ENCODE measurements at places on chromosomes 4 and X. TPM values are rescaled to one million over a fixed set of nuclear protein-coding genes. Genes with fewer than 3 reads are reported as not detected.

Gene SMIM10L2A
- 0.52 TPM for total RNA-seq

Gene DMP1
- total RNA-seq: not detected

Gene SMARCAD1
- 45.3 TPM for total RNA-seq

Gene VCX3B
- not detected for total RNA-seq

Gene AIFM1
- total RNA-seq: 16.1 TPM

Gene RHOXF1
- not detected for total RNA-seq

Gene F8A3
- 2.9 TPM for total RNA-seq

Gene JADE3
- 4.3 TPM for total RNA-seq

Gene GYPE
- total RNA-seq: 2.1 TPM

Gene RBMXL3
- total RNA-seq: not detected

Gene BTC
- 2.8 TPM for total RNA-seq

All from articular chondrocyte of knee joint (primary cell).